NK-92 treated with Interleukin-12 subunit alpha and Interleukin-12 subunit beta, amount 100 ng/mL, for 24 hours (cell line): ENCODE measurements at places on chromosomes 16 and 17.

DNA sequence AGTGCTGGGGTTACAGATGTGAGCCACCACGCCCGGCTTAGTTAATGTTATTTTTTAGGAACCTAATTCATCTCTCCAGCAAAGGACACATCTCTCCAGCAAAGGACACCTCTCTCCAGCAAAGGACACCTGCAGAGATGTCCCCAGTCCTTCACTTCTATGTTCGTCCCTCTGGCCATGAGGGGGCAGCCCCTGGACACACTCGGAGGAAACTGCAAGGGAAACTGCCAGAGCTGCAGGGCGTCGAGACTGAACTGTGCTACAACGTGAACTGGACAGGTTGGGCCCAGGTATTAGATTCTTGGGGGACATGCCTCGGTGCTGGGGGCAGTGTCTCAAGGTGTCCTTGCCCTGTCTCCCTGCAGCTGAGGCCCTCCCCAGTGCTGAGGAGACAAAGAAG is 4.7 kb downstream of the PFAS start:
- no peak for DNase-seq

DNA sequence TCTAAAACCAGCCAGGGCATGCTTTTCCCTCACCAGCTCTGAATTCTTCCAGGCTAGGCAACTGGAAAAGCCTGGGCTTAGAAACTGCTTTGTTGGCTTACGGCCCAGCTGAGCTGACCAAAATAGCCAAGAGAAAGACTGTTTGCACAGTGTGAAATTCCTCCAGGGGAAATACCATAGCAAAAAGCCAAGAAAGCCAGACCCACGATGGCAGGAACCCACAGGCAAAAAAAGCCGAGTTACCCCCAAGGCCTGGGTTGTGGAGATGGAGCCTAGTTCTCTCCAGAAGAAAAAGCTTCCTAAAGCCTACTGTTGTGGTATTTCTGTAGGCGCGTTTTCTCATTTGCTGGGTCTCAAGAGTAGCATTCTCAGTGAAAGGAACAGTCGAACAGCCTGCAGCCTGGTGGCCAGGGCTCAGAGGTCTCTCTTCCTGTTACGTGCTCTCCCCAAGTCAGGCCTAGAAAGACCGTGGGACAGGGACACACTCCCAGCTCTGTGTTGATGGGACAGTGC is 9.2 kb downstream of the SP2 start:
- DNase-seq: no peak

DNA sequence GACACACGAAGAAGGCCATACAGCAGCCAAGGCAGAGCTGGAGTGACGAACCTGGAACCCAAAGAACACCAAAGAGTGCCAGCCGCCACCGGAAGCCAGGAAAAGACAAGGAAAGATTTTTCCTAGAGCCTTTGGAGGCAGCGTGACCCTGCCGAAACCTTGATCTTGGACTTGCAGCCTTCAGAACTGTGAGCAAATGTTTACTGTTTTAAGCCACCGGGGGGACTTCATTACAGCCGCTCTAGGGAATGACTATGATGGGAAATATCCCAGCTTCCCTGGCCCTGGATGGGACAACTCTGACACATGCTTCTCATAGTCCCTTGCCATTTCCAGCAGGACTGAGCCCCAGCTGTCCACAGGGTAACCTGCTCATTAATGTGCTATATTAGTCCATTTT is 270.6 kb downstream of the HAPSTR1 start:
- DNase-seq: no peak

DNA sequence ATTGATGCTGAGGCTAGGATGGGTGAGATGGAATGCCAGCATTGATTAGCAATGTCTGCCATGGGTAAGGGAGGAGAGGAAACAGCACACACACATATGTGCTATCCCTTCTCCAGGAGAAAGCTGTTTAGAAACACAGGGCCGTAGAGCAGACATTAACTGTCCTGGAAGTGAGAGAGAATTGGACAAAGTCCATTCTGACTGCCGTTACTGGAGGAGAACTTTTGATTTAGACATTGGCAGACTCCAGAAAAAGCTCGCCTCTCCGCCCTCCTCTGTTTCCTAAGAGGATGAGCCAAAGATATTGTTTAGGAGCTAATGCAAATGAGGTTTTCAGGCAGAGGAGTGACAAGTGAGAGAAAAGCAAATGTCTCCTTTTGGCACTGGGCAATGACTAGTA is 237.0 kb downstream of the HAPSTR1 start:
- no peak for DNase-seq

DNA sequence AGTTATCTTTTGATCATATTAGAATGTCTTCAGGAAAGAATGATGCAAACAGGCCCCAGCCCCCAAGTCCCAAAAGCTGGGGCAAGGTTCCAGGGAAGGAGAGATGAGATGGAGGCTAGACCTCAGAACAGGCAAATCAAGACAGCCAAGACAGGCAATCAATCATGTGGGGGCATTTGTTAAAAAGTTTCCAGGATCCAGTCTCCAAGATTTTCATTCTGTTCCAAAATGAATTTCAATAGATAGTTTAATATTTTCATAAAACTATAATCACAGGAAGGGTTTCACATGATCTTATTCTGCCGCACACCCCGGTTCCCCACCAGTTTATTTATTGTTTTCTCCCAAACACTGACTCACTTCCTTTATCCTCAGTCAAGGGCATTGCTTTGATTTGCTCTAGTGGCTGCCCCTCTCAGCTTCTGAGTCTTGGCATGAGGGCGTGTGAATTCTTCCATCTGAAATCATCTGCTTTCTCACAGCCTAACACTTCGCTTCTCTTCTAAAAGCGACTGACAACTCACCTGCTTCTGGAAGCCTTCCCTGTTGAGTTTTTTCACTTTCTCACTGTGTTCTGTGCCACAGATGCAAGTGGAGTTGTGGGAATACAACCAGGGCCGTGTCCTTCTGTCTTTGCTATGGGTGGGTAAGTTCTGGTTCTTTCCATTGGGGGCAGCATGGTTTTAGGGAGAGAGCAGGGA is 12.2 kb upstream of the TERF2 start:
- no peak for DNase-seq
